NCI-H2107 (cell line): ENCODE measurements at places on chromosomes 12 and 14.

DNA sequence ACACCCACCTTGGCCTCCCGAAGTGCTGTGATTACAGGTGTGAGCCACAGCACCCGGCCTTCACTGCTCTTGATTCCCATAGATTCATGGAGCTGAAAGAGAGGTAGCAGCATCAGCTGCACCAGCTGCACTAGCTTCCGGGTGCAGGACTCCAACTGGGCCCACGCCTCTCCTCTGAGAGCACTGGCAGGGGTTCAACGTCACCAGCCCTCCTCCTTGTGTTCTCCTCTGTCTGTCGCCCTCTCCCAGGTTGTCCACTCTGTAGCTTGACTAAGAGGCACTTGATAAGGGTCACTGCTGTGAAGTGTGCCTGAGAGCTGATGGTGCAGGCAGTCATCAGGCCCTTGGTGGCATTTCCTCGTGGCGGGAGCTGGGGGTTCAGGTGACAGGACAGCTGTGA is 28.3 kb downstream of the MLXIP start:
- peak; percentile 72 for DNase-seq

- no peak for DNase-seq
These were observed 50.2 kb downstream of the MYF5 start for GRCh38 chr12:80766897-80767296.

GRCh38 chr12:122394626-122395194 is 27.8 kb downstream of the CLIP1 start:
- no peak for DNase-seq

GRCh38 chr12:55830601-55831446 is 1.4 kb upstream of the DNAJC14 start:
- DNase-seq, result no peak

- no peak for DNase-seq
These were observed at the start of gene MFAP5 for GRCh38 chr12:8662593-8662992. Gene MFAP5, minus strand, starts transcription at chr12:8662826. Its CDS starts 722 bp downstream, at chr12:8662104.

- no peak for DNase-seq
These were observed 334.7 kb downstream of the RAD51B start for GRCh38 chr14:68154275-68154674.

GRCh38 chr12:60014436-60014835 is 418.6 kb downstream of the SLC16A7 start:
- DNase-seq, result no peak

GRCh38 chr14:94145902-94146527 is 16.6 kb upstream of the IFI27L2 start:
- no peak for DNase-seq
